ENCODE measurements at places on chromosomes 7 and 10.

GRCh38 chr7:49855281-49855980 is 82.0 kb downstream of the VWC2 start:
- DNase-seq = no peak

GRCh38 chr7:29194594-29195427 is at the start of gene CHN2:
Gene CHN2 (plus strand): TSS chr7:29194775.
- no peak for DNase-seq

- no peak for DNase-seq
These were observed 40.2 kb downstream of the CXCL12 start for GRCh38 chr10:44344727-44345126.

GRCh38 chr7:98679741-98680140 is 62.7 kb downstream of the NPTX2 start:
- DNase-seq = no peak

- DNase-seq = no peak
These were observed 19.0 kb downstream of the MINPP1 start for GRCh38 chr10:87523731-87524130.

DNA sequence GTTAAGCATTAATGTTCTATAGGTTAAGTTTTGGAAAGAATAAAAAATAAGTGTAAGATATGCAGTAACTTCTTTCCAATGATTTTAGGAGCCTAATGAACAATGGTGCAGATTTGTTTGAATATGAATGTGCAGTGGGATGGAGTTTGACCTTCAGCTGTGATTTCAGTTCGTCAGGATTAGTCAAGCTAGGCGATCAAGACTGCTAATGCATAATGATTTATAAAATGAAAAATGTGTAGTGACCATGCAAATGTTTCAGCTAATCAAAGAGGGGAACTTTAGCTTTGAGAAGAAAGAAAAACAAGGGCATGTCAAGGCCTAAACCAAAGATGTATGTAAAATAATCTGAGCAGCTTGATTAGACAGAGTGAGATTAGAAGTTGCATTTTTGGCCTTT is 208.5 kb downstream of the FOXP2 start:
- DNase-seq = no peak

DNA sequence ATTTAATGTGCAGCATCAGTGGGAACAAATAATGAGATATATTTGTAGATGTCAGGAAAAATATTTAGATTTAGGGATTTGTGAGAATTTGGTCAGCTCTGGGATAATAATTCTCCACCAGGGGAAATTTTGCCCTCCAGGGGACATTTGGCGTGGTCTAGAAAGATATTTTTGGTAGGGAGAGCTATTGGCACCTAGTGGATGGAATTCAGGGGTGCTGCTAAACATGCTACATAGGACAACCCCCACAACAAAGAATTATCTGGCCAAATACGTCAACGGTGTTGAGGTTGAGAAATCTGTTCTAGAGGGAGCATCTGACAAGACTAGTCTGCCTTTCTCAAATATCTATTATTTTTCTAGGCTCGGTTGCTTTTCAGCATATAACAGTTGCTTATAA is 2.1 kb downstream of the ADK start:
- no peak for DNase-seq

- no peak for DNase-seq
These were observed 28.5 kb upstream of the STK17A start for GRCh38 chr7:43554423-43554822.

DNA sequence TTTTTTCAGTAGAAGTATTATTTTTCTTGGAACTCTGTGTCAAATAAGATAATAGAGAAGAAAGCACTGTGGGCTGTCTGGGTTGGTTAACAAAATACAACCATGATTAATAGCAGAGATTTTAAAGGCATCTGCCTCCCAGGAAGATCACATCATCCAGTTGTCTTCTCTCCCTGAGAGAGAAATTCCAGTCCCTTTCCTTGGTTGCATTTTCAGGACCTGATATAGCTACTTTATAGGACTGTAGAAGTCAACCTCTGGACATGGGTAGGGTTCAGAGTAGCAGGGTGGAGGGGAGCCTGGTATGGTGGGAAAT is 309.9 kb upstream of the IGFBP3 start:
- DNase-seq = no peak

DNA sequence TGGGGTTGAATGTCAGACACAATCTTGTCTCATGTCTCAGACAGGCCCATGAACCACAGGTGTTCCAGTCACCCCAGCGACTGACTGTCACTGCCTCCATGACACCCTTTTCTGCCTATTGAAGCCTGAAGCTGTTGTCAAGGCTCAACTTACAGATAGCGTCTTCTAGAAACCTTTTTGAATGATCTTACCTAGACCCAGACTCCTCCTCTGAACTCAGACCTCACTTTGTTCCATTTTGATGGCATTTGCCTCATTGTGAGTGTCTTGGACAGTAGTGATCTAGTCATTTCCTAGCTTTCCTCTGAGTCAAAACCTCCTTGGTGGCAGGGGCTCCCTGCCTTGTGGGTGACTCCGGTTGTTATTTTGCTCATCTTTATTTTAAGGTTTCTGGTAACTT is 98.3 kb upstream of the AGK start:
- no peak for DNase-seq

DNA sequence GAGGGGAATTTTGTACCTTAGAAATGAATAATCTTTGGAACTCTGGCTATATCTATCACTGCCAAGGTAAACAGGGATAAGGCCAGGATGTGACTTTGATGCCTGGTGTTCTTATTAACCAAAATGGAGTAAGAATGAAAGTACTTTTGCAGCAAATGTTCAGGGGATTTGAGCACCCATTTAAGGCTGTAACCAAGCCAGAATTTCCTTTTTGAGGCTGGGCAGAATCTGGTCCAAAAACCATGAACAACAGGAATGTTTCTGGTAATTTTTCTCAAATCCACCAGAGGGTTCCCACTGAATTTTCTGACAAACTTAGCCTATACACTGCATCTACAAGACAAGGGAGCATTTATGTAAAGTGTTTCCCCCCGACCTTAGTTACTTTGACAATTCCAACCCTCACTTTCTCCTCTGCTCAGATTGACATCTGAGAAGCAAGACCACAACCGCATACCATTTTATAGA is 120.6 kb downstream of the BAMBI start:
- DNase-seq = no peak

DNA sequence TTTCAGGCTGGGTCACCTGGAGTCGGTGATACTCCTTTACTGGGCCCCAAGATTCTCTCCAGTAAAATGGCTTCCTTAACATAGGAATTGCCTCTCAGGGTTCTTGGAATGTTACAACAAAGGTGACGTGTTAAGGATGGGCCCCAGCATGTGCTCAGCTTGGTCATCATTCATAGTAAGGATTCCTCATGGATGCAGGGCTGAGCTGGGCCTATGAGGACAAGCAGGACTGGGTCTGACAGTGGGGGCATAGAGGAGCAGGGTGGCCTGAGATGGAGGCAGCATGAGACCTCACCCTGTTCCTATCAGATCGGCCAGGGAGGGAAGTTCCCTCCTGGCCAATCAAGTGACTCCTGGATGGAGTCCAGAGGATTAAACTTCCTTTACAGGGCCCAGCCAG is 12.8 kb upstream of the MBL2 start:
- no peak for DNase-seq

DNA sequence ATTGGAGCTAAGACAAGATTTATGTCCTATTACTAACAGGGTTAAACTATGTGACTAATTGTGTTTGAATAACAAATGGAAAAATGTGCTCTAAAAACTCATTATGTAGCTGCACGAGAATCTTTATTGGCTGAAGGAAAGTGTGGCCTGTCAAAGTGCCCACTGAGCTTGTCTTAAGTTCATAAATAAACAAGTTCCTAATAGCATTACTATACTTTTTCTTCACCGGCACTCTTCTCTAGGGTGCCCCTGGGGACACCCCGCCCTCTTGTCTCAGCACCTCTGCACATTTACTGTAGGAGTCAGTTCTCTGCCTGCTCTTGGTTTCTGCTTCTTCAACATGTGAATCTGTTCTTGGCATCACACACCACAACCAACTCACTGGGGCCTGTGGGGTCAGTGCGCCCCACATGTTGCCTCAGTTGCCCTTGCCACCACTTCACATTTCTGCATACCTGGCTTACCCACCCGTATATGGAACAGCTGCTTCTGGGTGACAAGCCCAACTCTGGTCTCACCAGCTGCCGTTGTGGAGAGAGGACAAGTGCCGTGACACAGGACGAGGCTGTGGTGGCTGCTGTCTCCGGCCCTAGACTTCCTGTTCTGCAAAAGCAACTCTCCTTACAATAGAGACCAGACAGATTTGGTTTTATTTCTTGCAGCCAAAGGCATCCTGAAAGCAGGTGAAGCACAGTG is 96.3 kb upstream of the DDC start:
- no peak for DNase-seq

- DNase-seq = no peak
These were observed at the start of gene GALNT17 for GRCh38 chr7:71132127-71132376. Gene GALNT17 (plus strand): TSS chr7:71132144.

DNA sequence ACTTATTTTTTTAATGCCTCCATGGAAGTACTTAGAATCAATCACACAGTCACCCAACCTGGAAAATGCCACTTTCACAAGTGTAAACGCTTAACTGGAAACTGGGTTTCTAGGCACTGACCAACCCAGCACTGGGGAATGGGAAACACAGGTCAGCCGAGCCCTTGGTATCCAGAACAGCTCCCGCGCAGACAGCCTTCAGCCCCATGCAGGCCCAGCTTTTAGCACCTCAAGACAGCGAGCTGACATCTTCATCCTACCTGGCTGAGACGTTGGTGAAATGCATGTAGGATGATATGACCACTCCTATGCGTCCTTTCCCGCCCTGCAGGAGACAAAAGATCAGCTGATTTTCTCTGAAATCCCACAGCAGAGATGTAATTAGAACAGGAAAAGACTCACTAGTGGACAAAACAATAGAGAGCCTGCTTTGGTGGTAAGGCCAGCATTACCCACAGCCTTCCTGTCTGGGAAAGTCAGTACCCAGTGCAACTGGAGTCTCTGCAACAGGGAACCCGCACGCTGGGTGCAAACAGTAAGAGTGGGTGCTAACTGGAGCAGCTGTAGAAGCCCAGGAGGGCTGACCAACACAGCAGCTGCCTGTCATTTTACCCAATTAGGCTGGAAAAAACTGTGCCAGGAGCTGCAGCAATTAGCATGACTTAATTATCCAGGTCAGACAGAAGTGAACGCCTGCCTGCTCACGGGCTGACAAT is 153.7 kb downstream of the TNS3 start:
- DNase-seq = no peak

DNA sequence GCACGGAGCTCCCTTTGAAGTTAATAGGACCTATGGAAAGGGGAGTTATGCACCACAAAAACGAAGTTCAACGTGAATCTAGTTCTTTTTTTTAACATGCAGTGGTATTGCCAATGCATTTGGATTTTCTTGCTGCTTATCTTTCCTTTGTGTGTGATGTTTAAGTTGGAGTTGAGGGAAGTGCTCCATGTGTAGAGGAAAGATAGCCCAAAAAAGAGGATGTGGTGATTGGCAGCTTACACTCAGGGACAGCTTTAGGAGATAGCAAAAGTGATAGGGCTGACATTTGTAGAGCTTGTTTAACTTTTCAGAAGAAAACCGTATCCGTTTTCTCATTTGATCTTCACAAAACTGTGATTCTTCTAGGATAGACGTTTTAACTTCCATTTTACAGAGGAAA is 101.3 kb downstream of the MDFIC start:
- no peak for DNase-seq

- DNase-seq = no peak
These were observed 177.4 kb downstream of the TCERG1L start for GRCh38 chr10:131134001-131134576.

DNA sequence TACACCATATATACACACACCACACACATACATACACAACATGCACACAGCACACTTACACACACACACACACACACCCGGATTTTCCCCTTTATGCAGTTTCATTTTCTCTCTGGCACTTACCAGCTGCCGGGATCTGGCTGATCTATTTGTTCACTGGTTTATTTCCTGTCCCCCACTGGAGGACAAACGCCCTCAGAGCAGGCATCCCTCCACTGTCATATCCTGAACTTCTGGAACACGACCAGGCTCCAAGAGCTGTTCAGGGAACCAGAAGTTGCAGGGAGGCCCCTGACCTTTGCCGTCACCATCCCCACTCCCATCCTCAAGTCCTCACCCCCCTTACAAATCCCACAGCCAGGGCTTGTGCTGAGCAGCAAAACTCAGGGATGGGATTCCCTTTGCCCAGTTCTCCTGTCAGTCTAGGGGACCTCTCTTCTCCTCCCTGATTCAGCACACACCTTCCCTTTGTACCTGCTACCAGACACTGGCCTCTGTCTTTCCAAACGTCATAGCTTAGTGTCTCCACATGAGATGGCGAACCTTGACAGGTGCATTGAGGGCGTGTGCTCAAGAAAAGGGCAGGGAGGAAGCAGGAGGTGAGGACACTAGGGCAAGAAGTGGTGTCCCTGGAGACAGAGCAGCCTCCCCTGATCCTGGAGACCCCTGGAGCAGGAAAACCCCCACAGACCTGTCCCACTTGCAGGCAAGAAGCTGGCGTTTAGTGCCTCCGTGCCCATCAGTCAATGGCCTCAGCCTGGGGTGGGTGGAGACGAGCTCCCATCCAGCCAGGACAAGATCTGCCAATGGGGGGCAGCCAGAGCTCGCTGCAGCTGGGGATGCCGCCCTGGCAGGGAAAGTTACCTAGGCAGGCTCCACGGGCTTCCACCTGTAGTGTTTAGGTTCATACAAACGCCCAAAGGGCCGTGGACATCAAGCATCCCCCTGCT is 12.7 kb upstream of the DOCK1 start:
- DNase-seq = no peak

- DNase-seq = no peak
These were observed 5.5 kb downstream of the LFNG start for GRCh38 chr7:2524808-2525657.

DNA sequence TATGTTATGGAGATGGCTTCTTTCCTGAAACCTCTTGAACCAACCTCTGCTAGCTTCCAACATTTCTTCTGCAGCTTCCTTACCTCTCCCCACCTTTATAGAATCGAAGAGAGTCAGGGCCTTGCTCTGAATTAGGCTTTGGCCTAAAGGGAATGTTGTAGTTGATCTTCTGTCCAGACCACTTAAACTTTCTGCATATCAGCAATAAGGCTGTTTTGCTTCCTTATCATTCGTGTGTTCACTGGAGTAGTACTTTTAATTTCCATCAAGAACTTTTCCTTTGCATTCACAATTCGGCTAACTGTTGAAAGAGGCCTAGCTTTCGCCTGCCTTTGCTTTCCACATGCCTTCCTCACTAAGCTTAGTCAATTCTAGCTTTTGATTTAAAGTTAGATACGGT is 48.0 kb downstream of the KLHDC10 start:
- DNase-seq = no peak

Data from stimulated activated CD4-positive, alpha-beta T cell treated with anti-CD3 and anti-CD28 coated beads, Interleukin-1b, Interleukin-23, amount 100 ng/mL, for 24 hours (primary cell).